Right atrium auricular region (tissue), 2 donors: ENCODE measurements at places on chromosomes 6 and 20. TPM values are rescaled to one million over a fixed set of nuclear protein-coding genes. Genes with fewer than 3 reads are reported as not detected.

TFAP2C gene
- total RNA-seq, result 0.39 TPM

GPX6 gene
- not detected for total RNA-seq

SDC4 gene
- total RNA-seq, result 71.4 TPM

ATP9A gene
- 23.4 TPM for total RNA-seq

NOTCH4 gene
- 22.5 TPM for total RNA-seq

OR2J3 gene
- not detected for total RNA-seq

DNA sequence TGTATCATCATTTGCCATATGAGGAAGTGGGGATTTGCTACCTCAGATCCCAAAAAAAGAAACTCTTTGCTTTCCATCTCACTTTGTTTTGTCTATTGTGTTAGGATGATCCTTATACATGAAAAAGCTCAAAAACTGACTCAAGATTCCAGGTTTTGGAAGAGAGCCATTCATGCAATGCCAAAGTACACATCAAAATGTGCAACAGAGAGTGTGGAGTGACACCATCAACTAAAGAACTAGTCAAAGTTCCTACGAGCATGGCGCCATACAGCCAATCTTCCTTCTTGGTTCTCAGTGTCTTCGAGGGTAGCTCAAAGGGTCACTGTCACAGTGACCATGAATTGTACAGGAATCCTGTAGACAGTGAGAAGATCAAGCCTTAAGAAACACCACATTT is 255.8 kb upstream of the SASH1 start:
- no peak for DNase-seq

DNA sequence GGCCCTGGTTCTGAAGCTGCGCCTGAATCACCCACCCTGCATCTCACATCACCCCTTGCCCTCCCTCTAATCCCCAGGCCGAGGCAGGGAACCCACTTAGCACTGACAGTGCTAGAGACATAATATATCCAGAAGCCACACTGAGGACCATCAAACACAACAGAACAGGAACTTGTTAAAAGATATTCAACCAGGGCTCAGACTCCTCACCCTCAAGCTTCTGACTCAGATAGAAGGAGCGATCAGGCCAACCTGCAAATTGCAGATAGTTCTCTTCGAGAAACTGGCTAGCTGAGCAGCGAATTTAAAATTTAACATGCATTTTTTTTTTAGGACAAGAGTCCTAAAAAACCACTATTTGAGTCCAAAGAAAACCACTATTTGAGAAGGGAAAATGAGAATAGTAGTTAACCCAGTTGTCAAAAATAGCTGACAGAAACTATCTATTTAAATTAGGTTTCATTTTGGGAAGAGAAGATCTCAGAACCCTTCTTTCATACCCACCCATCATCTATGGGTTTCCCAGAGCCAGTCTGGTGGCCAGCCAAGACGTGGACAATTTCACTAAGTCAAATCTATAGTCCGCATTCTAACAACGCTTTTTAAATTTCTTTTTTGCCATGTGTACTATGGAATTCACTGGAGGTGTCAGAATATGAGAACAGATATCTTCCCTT is 95.6 kb downstream of the OPRM1 start:
- DNase-seq, result no peak

- DNase-seq, result no peak
These were observed 199.6 kb upstream of the RREB1 start for GRCh38 chr6:6908121-6908520.

GRCh38 chr20:1664911-1665310 is 7.3 kb upstream of the SIRPG start:
- no peak for DNase-seq

DNA sequence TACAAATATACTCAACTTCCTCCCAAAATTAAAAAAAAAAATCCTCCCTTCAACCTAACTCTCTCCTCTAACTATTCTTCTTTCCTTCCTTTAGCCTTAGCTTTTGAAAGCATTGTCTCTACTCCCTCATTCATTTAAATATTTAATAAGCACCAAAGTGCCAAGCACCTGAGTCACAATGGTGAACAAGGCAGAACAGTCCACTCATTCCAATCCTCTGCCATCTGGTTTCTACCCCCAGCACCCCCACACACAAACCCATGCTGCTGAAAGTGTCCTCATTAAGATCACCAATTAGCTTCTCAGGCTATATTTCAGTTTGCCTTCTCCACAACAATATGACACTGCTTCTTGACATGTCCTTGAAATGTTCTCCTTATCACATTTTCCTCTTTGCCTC is 76.3 kb downstream of the DTNBP1 start:
- DNase-seq, result no peak

GRCh38 chr20:33584976-33585375 is 77.2 kb upstream of the C20orf144 start:
- DNase-seq, result no peak

- no peak for DNase-seq
These were observed 4.1 kb upstream of the FAM135A start for GRCh38 chr6:70409216-70409615.

- no peak for DNase-seq
These were observed 40.2 kb downstream of the HBS1L start for GRCh38 chr6:135014353-135014832.

DNA sequence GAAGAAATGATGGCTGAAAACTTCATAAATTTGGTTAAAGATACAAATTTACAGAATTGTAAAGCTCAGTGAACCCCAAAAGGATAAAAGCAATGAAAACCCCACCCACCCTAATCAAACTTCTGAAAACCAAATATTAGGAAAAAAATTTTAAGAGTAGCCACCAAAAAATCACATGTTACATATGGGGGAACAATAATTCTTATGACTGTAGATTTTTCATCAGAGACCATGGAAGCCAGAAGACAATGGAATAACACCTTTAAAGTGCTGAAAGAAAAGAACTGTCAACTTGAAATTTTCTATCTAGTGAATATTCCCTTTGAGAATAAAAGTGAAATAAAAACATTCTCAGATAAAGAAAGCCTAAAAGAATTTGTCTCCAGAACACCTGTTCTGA is 24.4 kb downstream of the PROCR start:
- DNase-seq, result no peak
